Left ventricle myocardium inferior (tissue), 1 donor: ENCODE measurements at places on chromosomes 7 and 10.
A peak's percentile ranks its signal among the peaks of the same experiment; 100 is the strongest.

- no peak for DNase-seq
These were observed 242.6 kb downstream of the CNTNAP2 start for GRCh38 chr7:146359176-146359575.

DNA sequence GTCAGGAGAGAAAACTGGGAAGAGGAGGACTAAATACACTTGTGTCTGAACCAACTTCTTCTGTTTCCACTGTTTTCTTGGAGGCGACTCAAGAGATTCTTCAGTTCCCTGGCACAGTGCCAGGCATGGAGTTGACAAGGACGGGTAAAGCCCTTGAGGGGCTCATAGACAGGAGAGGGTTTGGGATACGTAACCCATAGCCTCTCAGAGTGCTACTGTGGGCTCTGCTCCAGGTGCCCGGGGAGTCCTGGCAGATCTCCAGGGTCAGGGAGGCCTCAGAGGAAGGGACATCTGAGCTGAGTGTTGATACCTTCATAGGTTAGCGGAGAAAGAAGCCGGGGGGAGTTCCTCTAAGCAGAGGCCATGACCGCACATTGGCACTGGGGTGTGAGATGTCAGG lies 42.0 kb downstream of the GALNT17 start:
- DNase-seq, result peak; percentile 49

- DNase-seq, result no peak
These were observed 63.1 kb downstream of the AUTS2 start for GRCh38 chr7:69661342-69661741.

GRCh38 chr7:101936611-101937231 lies 119.3 kb downstream of the CUX1 start:
- peak; percentile 36 for DNase-seq
